ENCODE measurements at places on chromosomes 12 and 14. TPM values are rescaled to one million over a fixed set of nuclear protein-coding genes. Genes with fewer than 3 reads are reported as not detected.

Gene RNASE3
- total RNA-seq, result not detected

Gene KRT84
- not detected for total RNA-seq

Gene AMDHD1
- 1.9 TPM for total RNA-seq

Gene NTN4
- total RNA-seq, result 47.0 TPM

Gene WNT5B
- 2.8 TPM for total RNA-seq

Gene AJUBA
- total RNA-seq, result 32.6 TPM

Gene PTGDR
- not detected for total RNA-seq

Gene RABGGTA
- 17.2 TPM for total RNA-seq

Gene TDRD9
- total RNA-seq, result 0.14 TPM

Gene GALC
- 10.9 TPM for total RNA-seq

Gene MIP
- total RNA-seq, result not detected

Gene LMO3
- not detected for total RNA-seq

Gene KRT83
- 7.2 TPM for total RNA-seq

Gene LRP1-AS
- not detected for total RNA-seq

Gene FGF6
- total RNA-seq, result not detected

Gene RNF10
- total RNA-seq, result 105 TPM

Gene GPR68
- not detected for total RNA-seq

Gene CCDC60
- not detected for total RNA-seq

Gene NEDD8
- 438 TPM for total RNA-seq

Gene IL22
- total RNA-seq, result not detected

Gene FLVCR2
- total RNA-seq, result 5.4 TPM

Gene MYF6
- not detected for total RNA-seq

Gene NELL2
- total RNA-seq, result 0.06 TPM

Gene ACOT6
- not detected for total RNA-seq

Gene TTC8
- 41.0 TPM for total RNA-seq

Gene NDRG2
- total RNA-seq, result 2.7 TPM

Gene REP15
- 0.52 TPM for total RNA-seq

Gene NRL
- total RNA-seq, result 1.1 TPM

Gene YEATS4
- 45.9 TPM for total RNA-seq

Gene SMIM41
- total RNA-seq, result not detected

Gene INSM2
- total RNA-seq, result 0.05 TPM

Gene RPS6KA5
- 6.6 TPM for total RNA-seq

Gene SP7
- total RNA-seq, result 0.08 TPM

Gene OR10AD1
- total RNA-seq, result not detected

Gene ORAI1
- 34.7 TPM for total RNA-seq

Gene CLEC4D
- total RNA-seq, result not detected

Gene DHH
- total RNA-seq, result not detected

Gene LGMN
- total RNA-seq, result 61.4 TPM

Gene KRT73
- not detected for total RNA-seq

Gene C12orf56
- total RNA-seq, result not detected

Gene DBX2
- not detected for total RNA-seq

Gene HNF1A
- total RNA-seq, result 3.9 TPM

Gene MMP17
- 10.1 TPM for total RNA-seq

Gene SYNDIG1L
- not detected for total RNA-seq

Gene TAS2R42
- not detected for total RNA-seq

Gene ERBB3
- total RNA-seq, result 1.4 TPM

Gene HELB
- 1.6 TPM for total RNA-seq

Gene EML5
- 0.53 TPM for total RNA-seq

Gene AMIGO2
- total RNA-seq, result 95.5 TPM

Gene RASAL1
- total RNA-seq, result 0.30 TPM

Gene GABARAPL1
- total RNA-seq, result 37.3 TPM

Gene DDN
- total RNA-seq, result 0.48 TPM

Gene MYRFL
- 0.31 TPM for total RNA-seq

Gene GLS2
- total RNA-seq, result 0.27 TPM

Gene MGP
- not detected for total RNA-seq

Gene B4GALNT1
- 42.6 TPM for total RNA-seq
